ENCODE measurements at places on chromosomes 1 and 21. TPM values are rescaled to one million over a fixed set of nuclear protein-coding genes. Genes with fewer than 3 reads are reported as not detected.

Gene CFHR5
- total RNA-seq = not detected

Gene ITLN2
- total RNA-seq = 0.53 TPM

GRCh38 chr1:49028396-49028795, 251.7 kb upstream of the BEND5 start:
- H3K27me3 ChIP-seq = no peaks in the 10 kb centered on the region
- no peak overlapping the region for H3K4me3 ChIP-seq
- H3K36me3 ChIP-seq = no peaks in the 10 kb centered on the region
- H3K27ac ChIP-seq = no peak overlapping the region

- H3K4me1 ChIP-seq = no peaks in the 10 kb centered on the region
- H3K4me3 ChIP-seq = no peak overlapping the region
- no peaks in the 10 kb centered on the region for H3K27me3 ChIP-seq
- DNase-seq = no peak
Measured at GRCh38 chr1:184664661-184665060, 90.0 kb downstream of the EDEM3 start.

DNA sequence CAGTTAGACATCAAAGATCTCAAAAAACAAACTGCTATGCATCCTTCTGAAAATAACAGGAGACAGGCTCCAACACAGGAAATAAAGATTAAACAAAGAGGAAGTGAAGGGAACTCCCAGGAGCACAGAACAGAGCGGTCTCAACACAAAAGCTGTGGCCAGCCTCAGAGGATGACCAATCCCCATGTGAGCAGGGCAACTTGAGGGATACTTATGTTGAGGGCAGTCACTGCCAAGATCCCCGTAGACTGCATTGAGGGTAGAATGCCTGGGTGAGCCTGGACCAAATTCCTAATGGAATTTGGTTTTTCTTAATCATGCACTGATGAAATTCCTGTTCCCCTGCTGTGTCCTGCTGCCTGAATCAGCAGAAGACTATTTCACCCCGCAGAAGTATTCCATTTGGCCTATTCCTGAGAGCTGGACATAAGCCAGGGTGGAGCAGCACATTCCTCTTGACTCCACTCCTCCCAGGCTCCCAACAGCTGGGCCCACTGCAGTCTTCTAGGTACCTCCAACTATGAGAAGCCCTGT, 49.0 kb downstream of the JAK1 start:
- H3K36me3 ChIP-seq = no peaks in the 10 kb centered on the region
- H3K4me1 ChIP-seq = peaks cover 18% of the 10 kb centered on the region
- H3K4me3 ChIP-seq = no peak overlapping the region
- no peaks in the 10 kb centered on the region for H3K27me3 ChIP-seq

DNA sequence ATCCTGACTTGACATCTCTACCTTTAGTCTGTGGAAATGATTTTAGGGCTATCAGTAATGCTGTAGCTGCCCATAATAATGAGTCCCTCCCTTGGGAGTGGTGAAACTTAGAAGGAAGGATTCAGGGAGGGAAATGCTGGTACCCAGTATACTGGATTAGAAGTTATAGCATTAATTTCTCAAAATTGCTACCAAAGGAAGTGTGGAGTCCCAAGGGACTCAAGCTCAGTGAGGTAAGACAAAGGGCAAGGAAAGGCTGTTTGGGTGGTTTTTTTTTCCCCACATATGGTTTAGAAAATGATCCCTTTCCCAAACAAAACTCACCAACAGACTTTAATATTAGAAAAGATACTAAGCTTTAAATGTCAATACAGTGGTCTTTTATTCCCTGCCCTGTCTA, 99.9 kb downstream of the CD247 start:
- H3K27ac ChIP-seq = no peak overlapping the region
- no peaks in the 10 kb centered on the region for H3K36me3 ChIP-seq
- DNase-seq = no peak
- H3K27me3 ChIP-seq = no peaks in the 10 kb centered on the region

DNA sequence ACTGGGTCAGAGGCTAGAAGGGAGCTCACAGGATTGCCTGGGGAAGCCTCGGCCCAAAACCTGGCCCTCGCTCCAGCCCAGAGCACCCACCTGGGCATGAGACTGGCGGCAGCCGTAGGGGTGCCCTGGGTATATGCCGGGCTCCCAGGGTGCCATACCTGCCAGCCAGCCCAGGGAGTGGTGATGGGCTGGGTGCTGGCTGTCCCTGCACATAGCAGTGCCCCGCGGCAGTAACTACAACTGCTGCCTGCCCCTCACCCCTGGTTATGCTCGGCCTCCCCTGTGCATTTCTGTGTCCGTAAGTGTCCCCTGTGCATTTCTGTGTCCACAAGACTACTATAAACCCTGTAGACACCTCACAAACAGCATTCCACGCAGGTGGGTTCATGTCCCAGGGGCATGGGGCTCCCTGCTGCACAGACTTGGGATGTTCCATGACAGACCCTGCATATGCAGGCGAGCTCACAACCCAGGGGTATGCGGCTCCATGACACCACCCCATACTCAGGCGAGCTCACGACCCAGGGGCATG, 5.8 kb upstream of the SPATC1L start:
- no peaks in the 10 kb centered on the region for H3K27me3 ChIP-seq
- H3K27ac ChIP-seq = no peak overlapping the region
- no peak for DNase-seq
- H3K36me3 ChIP-seq = no peaks in the 10 kb centered on the region
